ENCODE measurements at places on chromosomes 7 and 10. TPM values are rescaled to one million over a fixed set of nuclear protein-coding genes. Genes with fewer than 3 reads are reported as not detected.

- no peak for DNase-seq
These were observed 80.2 kb downstream of the RNF216 start for GRCh38 chr7:5701085-5701914.

GRCh38 chr7:5478568-5479430 is 55.2 kb upstream of the TNRC18 start:
- DNase-seq: no peak

DNA sequence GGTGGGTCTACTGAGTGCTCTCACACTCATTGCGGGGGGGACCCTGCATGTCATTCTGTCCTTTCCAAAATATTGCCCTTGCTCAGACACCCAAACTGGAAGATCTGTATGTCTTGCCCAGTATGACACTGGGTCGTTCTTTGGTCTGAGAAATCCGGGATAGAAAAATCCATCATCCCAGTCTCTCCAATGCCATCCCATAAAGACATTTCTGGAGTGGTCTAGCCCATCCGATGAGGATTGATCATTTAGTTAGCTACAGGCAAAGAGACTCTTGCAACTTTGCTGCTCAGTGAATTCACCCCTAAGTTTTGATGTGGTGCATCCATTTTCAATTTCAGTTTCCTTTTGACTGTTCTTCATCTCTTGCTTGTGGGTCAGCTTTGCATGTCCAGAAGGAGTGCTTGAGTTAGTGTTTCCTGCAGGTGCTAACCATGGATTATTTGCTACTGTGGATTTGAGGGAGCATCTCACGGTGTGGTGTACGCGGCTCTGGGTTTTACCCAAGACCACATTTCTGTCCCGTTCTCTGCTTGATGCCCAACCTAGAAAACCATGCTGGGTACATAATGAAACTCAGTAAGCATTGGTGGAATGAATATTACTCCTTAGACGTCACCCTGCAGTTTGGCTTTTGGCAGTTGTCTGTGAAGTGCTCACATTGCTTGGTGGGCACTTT is 247.0 kb upstream of the MKI67 start:
- DNase-seq: no peak

DNA sequence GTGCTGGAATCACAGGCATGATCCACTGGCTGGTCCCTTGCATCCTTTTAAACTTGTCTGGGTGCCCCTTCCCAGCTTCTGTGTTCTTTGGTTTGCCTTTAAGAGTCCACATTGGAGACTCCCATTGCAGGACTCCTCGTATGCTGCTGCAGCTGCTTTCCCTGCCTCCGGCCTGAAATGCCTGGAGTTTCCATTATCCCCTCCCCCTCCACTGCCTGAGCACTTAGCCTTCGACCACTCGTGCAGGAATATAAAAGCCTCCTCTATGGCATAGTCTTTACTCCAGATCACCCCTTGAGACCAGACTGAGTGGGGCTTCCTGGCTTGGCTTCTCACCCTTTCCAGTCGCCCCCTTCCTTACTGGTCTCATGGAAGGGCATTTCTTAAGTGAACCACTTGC is 80.2 kb downstream of the RHOBTB1 start:
- no peak for DNase-seq

GRCh38 chr7:150371131-150371995 is 2.7 kb downstream of the REPIN1 start:
- DNase-seq: no peak

DNA sequence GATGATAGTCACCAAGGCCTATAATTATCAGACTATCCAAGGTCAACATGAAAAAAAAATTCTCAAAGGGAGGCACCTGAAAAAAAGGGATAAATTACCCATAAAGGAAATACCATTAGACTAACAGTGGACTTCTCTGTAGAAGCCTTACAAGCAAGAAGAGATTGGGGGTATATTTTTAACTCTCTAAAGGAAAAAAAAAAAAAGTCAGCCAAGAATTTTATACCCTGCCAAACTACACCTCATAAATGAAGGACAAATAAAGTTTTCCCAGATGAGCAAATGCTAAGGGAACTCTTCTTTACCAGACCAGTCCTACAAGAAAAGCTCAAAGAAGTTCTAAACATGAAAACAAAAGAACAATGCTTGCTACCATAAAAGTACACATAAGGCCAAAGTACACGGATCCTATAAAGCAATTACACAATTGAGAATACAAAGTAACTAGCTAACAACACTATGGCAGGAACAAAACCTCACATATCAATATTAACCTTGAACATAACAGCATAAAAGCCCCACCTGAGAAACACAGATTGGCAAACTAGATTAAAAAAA is 263.1 kb downstream of the RNLS start:
- no peak for DNase-seq

DNA sequence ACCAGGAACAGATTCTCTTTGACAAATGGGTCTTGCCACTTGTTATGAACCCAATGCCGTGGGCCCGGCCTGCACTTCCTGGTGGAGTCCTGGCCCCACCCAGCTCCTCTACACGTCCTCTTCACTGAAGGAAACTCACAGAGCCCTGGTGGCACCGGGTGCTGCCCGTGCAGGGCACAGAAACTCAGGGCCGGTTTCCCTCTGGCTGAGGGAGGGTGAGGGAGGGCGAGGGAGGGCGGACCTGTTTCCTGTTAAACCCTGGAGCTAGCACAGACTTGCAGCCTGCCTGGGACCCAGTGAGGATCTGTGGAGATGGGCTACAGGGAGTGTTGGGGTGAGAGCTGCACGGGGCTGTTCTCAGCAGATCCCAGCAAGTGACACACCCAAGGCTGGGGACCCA is 596.3 kb downstream of the PTPRN2 start:
- no peak for DNase-seq

- no peak for DNase-seq
These were observed 18.4 kb upstream of the SORCS3 start for GRCh38 chr10:104622598-104623209.

ACTL6B gene
- not detected for total RNA-seq

ZRANB1 gene
- total RNA-seq: 13.1 TPM

ZNF239 gene
- 1.2 TPM for total RNA-seq
